ENCODE measurements at places on chromosomes 12 and 14.
A peak's percentile ranks its signal among the peaks of the same experiment; 100 is the strongest.

DNA sequence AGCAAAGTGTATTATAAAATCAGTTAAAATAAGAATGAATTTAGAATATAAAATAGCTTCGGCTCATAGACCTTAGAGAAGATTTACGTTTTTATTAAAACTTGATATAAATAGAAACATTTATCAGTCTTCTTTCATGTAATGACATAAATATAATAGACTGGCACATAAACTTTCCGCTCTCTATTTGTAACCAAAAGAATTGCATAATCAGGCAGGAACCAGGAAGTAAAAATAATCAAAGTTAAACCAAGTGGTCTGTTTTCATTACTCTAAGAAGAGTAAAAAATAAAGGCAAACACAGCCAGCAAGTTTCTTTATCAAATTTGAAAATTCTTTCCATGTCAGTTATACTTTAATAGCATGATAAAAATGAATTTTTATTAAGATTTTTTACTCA is 46.3 kb upstream of the ATP2A2 start:
- no peak for DNase-seq

DNA sequence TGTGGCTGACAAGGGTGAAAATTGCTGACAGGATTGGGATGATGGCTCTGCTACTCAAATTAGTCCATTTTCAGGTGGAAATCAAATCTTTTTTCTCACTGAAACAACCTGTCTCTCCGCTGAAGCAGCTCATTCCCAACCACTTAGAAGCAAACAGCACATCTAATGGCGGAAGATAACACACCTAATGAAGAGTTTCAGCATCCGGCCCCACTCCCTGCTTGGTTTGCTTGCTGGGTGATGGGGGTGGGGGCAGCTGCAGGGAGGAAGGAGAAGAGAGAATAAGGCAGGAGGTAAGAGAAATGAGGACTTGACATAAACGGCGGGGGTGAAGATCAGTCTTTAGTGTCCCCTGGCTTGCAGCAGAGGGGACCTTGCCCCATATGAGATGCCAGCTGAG is 4.0 kb downstream of the SYNDIG1L start:
- no peak for DNase-seq

- no peak for DNase-seq
These were observed 147.9 kb downstream of the PTCSC3 start for GRCh38 chr14:36028665-36029064.

DNA sequence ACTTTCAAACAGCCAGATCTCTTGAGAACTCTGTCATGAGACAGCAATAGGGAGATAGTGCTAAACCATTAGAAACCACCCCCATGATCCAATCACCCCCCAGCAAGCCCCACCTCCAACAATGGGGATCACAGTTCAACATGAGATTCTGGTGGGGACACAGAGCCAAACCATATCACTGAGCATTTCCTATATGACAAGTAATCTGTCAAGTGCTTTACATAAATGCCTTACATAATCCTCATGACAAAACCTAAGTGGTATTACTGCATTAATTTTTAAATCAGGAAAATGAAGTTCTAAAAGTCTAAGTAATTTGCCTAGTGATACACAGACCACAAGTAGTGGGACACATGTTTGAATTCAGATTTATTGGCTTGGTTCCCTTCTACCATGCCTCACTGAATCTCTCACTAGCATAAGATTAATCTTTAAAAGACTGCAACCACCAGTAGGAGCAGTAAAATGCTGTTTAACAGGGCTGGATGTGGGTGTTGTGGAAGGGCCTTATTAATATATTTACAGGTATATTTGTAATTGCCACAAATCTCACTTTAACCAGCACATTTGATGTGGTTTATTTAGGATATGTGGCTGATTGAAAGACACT is 323.1 kb upstream of the FBXO33 start:
- no peak for DNase-seq

DNA sequence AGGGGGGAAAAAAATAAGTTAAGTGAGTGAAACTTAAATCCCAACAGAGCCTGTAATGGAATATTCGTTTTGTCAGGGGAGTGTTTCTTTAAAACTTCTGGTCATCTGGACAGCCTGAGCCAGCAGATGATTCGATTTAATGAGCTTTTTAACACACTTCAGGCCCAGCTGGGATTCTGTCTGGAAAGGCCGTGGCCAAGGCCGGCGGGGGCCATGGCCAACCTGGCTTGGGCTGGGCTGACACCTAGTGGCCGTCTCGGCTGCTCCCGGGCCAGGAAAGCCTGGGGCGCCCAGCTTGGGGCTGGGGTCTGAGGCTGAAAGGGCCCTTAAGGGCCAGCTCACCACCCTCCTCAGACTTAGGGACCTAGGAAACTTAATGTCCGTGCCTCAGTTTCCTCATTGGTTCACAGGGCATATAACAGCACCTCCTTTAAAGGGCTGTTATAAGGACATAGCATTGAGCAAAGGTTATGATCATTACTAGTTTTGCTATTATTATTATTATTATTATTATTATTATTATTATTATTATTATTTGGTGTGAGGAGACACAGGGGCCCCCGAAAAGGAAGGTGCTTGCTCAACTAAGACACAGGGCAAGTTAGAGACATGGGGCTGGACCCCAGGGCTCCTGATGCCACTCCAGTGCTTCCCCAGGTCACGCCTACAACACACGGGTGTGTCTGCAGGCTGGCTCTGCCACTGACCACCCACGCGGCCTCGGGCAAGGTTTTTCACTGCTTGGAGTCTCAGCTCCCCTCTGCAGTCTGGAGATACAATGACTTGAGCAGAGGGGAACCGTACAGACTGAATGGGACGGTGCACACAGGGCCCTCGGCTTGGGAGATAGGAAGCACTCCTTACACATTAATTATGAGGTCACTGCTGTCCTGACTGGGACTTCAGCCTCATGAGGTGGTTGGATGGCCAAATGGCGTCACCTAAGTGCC is 84.0 kb downstream of the SYNE3 start:
- no peak for DNase-seq

- DNase-seq, result no peak
These were observed 17.6 kb downstream of the NID2 start for GRCh38 chr14:52051251-52051650.

DNA sequence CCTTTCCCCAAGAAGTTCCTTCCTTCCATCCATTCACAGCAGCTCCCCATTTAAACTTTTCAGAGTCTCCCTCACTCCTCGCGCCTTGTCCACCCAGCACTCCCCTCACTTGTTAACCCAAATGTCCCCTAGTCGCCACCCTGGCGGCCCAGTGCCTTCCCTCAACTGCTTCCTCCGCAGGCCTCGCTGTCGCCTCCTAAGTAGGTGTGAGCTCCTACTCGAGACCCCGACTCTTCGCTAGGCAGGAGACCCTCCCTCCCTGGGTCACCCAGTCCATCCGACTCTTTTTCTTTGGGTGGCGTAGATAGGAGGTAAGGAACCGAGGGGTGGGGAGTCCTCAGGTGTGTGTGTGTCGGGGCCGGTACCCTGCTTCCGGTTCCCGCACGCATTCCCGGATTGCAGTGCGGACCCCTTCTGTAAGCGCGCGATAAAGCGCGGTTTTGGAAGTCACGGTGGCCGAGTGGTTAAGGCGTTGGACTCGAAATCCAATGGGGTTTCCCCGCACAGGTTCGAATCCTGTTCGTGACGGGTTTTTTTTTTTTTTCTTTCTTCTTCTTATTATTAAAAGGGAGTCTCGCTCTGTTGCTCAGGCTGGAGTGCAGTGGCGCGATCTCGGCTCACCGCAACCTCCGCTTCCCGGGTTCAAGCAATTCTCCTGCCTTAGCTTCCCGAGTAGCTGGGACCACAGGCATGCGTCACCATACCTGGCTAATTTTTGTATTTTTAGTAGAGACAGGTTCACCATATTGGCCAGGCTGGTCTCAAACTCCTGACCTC is 823 bp upstream of the SMARCC2 start:
- peak; percentile 70 for DNase-seq

DNA sequence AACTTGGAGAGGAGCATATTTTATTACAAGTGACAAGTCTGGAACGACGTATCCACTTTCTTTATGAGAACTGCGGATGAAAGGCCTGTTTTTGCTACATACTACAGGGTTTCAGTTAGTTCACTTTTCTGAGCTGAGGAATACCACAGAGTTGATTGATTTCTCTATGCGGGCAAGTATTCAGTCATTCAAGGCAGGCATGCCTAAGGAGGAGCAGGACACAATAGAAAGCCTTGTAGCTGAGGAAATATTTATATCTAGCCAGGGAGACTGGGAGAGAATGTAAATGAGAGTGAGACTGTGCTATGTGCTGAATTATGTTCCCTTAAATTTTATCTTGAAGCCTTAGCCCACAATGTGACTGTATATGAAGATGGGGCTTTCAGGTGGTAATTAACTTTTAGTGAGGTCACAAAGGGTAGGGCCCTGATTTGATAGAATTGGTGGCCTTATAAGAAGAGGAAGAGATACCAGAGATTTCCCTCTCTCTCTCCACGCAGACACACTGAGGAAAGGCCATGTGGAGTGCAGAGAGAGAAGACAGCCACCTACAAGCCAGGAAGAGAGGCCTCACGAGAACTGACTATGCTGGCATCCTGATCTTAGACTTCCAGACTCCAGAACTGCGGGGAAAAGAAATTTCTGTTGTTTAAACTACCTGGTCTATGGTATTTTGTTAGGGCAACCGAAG is 459.0 kb upstream of the ATP2B1 start:
- no peak for DNase-seq

GRCh38 chr12:111428728-111429175 is 23.0 kb downstream of the SH2B3 start:
- DNase-seq, result no peak

GRCh38 chr12:61023231-61023630 is 1237.0 kb upstream of the USP15 start:
- no peak for DNase-seq

- no peak for DNase-seq
These were observed 27.7 kb downstream of the PPP1R13B start for GRCh38 chr14:103819503-103820307.

DNA sequence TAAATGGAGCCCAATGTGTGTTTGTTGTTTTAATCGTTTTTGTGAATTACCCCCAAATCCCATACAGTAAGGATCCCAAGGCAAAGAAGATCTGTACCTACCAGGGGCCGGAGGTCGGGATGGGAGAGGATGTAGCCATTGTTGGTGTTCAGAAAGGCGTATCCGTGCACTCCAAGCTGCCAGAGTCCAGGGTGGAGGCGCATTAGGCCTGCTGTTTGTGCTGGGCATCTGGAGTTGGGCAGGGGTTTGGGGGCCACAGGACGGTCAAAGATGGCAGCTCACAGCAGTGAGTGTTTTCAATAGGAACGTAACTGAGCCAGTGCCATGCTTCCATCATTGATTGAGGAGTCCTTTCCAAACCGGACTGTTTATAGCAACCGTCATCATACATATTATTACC is 40.2 kb downstream of the CACNA2D4 start:
- DNase-seq, result no peak

- no peak for DNase-seq
These were observed 99.0 kb upstream of the PKP2 start for GRCh38 chr12:32995623-32996022.

- DNase-seq, result no peak
These were observed at the start of gene CLEC7A for GRCh38 chr12:10130042-10130441. Gene CLEC7A, minus strand, starts transcription at chr12:10130199. Its CDS starts 117 bp downstream, at chr12:10130082.

DNA sequence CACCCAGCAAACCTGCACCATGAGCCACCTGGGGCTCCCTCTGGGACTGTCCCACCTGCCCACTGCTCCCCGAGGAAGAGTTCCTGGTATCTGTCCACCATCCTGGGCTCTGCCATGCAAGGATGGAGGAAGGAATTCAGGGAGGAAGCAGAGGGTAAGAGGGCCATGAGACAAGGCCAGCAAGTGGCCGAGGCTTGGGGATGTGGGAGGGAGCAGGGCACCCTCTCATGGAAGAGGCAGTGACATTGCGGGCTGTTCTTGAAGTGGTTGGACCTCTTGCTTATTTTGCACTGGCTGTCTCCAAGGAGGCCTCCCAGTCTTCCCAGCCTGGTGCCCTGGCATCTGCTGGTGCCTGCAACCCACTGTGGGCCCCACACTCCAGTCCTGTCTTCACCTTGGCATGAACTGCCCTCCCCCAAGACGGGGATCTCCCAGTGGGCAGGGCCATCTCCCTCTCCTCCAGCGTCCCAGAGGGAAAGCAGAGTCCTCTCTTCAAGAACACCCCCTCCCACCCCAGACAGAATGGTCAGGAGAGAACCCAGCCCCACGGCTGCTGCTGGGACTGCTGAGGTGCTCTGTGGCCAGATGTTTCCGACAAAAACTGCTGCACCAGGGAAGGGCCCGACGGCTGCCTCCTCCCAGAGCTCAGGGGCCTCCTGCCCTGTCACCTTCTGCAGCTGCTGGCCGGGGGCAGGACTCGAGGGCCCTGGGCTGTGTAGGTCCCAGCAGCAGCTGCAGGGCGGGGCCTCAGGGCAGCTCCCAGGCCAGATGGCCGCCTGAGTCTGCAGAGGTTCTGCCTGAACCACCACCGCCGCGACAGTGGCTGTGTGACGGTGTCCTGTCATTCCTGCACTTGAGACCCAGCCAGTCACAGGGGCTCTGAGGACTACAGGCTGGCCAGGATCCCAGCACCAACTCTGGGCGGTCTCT is 1.8 kb upstream of the AKT1 start:
- DNase-seq, result no peak

GRCh38 chr12:50149311-50149710 is 17.9 kb downstream of the CERS5 start:
- no peak for DNase-seq

DNA sequence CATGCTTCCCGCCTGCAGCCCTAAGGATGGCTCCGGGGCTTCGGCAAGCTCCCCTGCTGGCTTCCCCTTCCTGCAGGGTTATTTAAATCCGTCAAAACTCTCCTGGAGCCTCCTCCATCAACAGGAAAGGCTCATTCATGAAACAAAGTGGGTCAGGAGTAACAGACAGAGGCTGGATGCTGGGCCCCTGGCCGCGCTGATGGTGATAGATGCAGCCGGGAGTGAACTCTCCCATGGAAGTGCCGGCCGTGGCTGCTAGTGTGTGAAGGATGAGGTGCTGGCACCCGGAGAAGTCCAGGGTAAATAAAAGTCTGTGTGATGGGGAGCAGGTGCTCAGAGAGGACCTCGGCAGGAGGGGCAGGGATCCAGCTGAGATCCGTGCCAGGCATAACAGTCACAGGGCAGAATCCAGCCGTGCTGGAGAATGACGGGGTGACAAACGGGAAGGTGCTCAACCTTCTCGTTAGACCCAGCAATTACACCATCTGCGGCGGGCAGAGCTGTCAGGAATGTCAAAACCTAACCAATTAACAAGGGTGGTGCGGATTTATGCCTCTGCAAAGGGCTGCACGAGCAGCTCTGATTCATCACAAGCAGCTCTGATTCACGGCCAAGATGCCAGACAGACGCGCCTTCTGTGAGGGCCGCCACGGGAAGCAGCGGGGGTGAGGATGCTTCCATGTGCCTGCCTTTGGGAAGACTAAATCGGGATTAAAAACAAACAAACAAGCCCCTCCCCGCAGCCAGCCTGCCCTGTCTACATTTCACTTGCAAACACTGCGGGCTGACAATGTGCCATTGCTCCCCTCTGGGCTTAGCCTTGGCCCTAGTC is 55.6 kb downstream of the SYNE3 start:
- DNase-seq, result no peak

- no peak for DNase-seq
These were observed 97.7 kb downstream of the NTS start for GRCh38 chr12:85971800-85972199.

DNA sequence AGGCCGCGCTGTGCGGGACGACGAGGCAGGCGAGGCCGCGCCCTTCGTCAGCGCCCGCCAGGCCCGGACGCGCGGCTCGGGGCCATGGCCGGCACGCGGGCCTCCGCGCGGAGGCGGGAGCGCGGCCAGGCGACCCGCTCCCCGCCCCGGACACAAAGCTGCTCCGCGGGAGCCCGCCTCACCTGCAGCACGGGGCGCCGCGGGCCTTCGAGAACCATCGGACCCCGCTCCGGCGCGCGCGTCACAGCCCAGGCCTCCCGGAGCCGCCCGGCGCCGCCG is 342 bp downstream of the DICER1 start:
- no peak for DNase-seq

GRCh38 chr14:80483331-80483730 is 272.0 kb upstream of the DIO2 start:
- no peak for DNase-seq

GRCh38 chr12:58069268-58069963 is 128.0 kb downstream of the ATP23 start:
- no peak for DNase-seq

Measured in smooth muscle cell of the brain vasculature (primary cell).